ENCODE measurements at places on chromosomes 1 and 21.

- no peak for DNase-seq
Observed at GRCh38 chr1:226310637-226311195, 1.8 kb upstream of the LIN9 start.

DNA sequence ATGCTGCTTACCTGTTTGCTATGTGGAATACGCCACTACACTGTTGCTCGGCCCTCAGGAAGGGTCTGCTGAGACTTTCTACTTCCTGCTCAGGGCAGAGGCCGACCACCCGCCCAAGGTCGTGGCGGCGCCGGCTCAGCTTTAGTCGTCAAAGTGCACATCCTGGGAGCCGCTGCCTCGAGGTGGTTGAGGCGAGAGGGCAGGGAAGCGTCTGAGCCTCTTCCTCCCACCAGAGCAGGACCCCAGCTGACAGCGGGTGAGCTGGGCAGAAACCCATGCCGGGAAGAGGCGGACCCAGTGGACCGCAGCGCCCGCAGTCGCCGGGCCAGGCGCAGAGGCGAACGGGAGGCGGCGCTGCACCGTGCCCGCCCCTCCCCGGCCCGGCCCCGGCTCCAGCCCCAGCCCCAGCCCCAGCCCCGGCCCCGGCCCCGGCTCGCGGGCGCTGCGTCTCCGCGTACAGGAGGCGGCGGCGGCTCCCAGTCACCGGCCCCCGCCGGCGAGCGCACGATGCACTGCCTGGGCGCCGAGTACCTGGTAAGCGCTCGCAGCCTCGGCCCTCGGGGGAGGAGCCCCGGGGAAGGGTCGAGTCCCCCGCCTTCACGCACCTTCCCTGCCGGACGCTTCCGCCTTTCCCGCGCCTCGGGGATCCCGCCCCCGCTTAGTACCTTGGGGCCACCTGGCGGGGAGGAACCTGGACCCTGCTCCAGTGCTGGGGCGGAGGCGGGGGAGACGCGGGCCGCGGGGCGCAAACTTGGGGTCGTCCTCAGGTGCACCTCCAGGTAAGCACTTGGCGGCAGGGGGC, at the start of gene SLC44A3:
Gene SLC44A3, plus strand, starts transcription at position 413 of the 802 bp plus-strand sequence. Its CDS starts 95 bp downstream, at position 508.
- no peak for DNase-seq

- no peak for DNase-seq
Observed at GRCh38 chr1:218624052-218624451, 278.9 kb downstream of the TGFB2 start.

- DNase-seq = no peak
Observed at GRCh38 chr1:233615571-233615970, 1.7 kb downstream of the KCNK1 start.

DNA sequence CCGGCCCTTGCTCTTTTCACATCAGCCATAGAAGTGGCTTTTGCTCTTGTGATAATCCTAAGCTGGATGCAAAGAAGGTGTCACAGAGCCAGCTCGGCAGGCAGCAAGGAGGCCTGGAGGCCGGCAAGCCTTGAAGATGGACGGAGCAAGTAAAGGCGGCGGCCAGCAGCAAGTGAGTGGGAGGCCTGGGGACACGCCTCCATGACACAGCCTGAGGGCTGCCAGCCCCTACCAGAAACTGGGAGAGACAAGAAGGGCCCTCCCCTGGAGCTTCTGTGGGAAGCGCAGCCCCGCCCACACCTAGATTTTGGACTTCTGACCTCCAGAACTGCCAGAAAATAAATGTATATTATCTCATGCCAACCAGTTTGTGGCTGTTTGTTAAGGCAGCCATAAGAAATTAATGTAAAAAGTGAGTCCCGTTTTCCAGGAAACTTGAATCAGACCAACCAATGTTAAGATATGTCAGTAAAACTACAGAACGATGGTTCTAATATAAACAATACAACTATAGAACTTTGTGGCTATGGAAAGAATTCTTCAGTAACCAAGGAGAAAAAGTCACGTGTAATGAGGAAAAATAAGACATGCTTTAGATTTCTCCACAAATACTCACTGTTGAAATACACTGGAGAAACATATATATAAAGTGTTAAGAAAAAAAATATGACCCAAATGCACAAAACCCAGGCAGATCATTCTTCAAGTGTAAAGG, 49.9 kb downstream of the BACE2 start:
- no peak for DNase-seq

DNA sequence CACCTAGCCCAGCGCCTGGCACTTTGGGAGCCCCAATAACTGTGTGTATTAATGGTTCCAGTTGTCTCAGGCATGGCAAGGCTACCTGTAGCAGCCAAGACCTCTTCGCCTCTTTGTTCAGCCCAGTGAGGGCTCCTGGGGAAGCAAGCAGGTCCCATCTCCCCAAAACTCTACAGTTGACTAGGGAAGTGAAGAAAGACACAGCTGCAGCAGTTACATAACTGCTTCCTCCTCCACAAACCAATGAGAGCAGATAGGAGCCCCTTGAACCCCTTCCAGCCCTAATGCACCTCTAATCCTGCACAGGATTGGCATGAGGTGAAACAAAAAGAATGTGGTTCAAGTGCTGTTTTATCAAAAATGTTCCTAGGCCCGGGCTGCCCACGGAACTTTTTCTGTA, 100.5 kb downstream of the SYF2 start:
- DNase-seq = no peak

GRCh38 chr1:115593365-115594259, 48.2 kb upstream of the VANGL1 start:
- no peak for DNase-seq

DNA sequence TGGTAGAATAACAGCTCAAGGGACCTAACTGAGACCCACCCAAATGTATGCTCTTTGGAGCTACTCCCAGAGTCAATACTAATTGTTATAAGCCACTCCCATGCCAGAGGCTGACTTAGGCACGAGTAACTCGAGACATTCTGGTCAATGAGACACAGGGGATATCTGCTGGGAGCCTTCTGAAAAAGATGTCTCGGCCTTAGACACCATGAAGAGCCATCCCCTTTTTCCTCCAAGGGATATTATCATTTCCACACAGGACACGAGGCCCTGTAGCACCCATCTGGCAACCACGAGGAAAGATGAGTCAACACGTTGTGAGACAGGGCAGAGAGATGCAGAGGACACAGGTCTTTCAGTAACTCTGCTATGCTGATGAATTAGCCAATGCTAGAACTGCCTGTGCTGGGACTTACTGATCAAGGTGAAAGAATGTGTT, 30.7 kb downstream of the ITPKB start:
- no peak for DNase-seq

DNA sequence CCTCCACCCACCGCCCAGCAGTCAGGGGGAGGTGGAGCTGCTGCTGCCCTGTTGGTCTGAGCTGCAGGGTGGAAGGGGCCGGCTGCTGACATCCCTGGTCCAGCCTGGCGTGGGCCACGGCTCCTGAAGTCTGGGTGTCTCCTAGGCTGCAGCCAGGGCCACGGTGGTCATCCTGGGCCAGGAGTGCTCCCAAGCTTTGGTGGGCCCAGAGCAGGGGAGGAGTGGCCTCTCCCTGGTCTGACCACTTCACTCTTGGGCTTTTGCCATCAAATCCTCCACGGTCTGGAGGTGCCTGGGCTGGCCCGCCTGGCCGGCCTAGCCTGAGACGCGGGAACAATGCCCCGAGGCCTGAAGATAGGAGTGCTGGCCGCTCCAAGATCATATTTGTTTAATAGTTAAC, 5.8 kb downstream of the PRDM16 start:
- no peak for DNase-seq

DNA sequence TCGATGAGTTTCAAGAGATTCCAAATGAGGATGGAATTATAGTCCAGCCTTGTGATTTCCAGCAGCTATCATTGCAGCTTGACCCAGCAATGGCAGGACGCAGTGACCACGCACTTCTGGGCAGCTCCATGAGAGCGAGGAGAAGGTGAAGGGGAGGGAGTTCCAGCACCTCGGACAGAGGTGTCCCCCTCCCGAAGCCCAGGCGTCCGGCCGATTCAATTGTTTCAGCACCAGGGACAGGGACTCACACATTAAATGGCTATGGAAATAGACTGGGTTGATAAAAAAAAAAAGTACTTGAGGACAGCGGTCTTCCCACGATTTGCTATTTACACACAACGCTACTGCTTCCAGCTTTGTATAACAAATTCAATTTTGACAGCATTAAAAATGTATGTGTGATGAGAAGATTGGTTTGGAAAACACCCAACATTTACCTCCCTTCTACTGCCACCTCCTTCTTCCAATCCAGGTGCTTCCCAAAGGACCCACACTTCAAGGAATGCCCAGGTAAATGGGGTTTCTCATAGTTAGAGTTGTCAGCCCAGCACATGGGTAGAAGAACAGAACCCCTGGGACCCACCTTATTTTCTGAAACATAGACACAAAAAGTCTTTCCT, 71.8 kb downstream of the DISP3 start:
- no peak for DNase-seq

GRCh38 chr1:27372808-27373690, 1.6 kb downstream of the FCN3 start:
- no peak for DNase-seq

GRCh38 chr21:46031484-46031883, 49.9 kb downstream of the COL6A1 start:
- no peak for DNase-seq

- no peak for DNase-seq
Observed at GRCh38 chr21:31213787-31214186, 130.3 kb downstream of the TIAM1 start.

- DNase-seq = no peak
Observed at GRCh38 chr21:43892984-43893535, 28.0 kb downstream of the AGPAT3 start.

- DNase-seq = no peak
Observed at GRCh38 chr1:83750201-83750600, 248.7 kb downstream of the TTLL7 start.

DNA sequence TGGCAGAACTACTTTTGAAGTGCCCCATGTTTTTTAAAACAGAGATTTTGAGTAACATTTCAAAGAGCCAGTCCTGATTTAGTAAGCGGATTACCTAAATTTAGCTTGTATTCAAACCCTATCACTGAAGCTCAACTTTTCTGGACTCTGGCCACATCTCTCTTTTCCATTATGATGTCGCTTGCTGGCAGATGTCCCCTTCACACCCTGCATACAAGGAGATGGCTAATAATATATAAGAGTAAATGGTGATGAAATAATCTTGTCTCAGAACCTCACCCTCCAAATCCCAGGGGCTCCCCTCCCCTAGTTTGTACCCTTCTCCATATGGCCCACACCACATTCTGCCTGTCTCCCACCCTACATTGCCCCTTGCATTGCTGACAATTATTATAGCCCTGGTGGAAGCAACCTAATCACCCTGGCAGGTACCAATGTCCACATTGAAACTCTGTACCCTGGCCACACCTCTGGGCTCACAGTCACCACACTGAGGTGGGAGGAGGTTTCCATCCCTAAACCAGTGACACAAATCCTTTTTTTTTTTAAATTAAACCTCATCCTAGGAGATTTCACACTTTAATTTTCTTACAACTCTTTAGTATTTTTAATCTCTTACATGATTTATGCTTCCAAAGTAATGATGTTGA, 106.0 kb upstream of the SYT6 start:
- DNase-seq = no peak

DNA sequence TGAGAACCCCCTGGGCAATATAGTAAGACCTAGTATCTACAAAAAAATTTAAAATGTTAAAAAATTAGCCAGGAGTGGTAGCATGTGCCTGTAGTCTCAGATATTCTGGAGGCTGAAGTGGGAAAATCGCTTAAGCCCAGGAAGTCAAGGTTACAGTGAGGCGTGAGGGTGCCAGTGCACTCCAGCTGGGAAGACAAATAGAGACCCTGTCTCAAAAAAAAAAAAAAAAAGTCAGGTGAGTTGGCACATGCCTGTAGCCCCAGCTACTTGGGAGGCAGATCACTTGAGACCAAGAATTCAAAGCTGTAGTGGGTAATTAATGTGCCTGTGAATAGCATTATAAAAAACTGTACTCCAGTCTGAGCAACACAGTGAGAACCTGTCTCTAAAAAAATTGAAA, 4.6 kb downstream of the BECN2 start:
- no peak for DNase-seq

DNA sequence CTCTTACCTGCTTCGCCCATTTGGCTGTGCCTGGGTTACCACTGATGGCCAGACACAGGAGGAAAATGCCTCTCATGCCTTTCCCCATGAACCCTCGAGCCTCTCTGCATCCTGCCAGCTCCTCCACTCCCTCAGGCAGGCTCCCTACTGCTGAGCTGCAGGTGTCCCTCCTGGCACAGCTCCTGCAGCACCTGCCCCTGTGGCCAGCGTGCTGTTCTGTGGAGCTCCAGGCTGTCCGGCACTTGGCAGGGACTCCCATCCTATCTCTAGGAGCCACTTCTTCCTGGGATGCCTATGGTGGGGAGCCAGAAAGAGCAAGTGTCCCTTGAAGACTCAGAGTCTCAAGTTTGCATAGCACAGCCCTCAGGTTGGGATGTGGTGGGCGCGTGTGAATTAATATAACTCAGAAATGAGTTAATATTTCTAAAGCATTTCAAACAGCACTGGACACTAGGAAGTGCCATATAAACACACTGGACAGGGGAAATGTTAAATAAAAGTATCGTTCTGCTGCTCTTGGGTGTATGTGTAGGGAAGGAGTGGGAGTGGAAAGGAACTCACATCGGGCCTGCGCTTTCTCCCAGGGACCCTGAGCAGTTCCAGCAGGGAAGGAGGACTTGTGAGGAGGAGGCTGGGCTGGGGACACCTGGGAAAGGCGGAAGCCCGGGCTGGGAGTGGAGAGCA, 2.7 kb downstream of the LRRC71 start:
- no peak for DNase-seq

DNA sequence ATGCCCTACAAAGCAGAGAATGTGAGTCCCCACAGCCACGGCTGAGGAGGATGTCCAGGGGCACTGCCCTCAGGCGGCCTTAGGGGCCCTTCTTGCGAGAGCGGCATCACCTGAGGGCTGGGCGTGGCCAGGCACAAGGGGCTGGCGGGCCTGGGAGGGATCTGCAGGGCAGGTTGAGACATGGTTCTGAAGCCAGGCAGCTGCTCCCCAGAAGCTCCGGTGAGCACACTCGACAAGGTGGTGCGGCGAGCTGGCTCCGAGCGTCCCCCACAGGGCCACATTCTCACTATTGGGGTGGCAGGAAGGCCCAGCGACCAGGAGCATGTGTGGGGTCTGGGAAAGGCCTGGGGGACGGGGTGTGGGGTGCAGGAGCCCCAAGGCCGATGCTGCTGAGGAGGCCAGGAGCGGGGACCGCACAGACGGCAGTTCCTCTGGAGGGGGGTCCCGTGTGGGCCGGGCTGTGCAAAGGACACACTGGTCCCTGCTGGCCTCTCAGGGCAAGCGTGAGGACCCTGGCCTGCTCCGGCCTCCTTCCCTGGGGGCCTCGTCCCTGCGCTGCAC, 47.2 kb downstream of the MORN1 start:
- no peak for DNase-seq

Data from T follicular helper cell (primary cell).